Thyroid gland (tissue), 4 donors: ENCODE measurements at places on chromosomes 12 and 14. TPM values are rescaled to one million over a fixed set of nuclear protein-coding genes. Genes with fewer than 3 reads are reported as not detected.
A peak's percentile ranks its signal among the peaks of the same experiment; 100 is the strongest.

The PDZRN4 gene
- total RNA-seq = 1.3 TPM

The SLC38A4 gene
- 1.8 TPM for total RNA-seq

The SYNDIG1L gene
- not detected for total RNA-seq

The OR6C68 gene
- not detected for total RNA-seq

The DHRS2 gene
- not detected for total RNA-seq

The RPS6KL1 gene
- 7.9 TPM for total RNA-seq

The KRT71 gene
- not detected for total RNA-seq

The SLC6A12 gene
- 13.2 TPM for total RNA-seq

DNA sequence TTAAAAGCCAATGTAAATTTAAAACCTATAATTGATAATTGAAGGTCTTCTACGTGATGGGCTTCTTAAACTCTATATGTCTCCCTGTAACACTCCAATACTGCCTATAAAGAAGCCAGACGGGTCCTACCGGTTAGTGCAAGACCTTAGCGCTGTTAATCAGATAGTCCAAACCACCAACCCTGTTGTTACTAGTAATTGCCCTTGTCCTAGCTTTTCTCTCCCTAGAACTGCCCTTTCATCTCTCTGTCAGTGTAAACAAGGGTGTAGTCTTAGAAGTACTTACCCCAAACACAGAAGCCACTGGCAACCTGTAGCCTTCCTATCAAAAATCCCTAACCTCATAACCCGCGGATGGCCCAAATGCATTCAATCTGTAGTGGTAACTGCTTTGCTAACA lies 243.0 kb upstream of the DIO3 start:
- H3K4me3 ChIP-seq = no peak overlapping the region
- H3K4me1 ChIP-seq = no peaks in the 10 kb centered on the region
- H3K27ac ChIP-seq = no peak overlapping the region
- DNase-seq = no peak
- H3K36me3 ChIP-seq = no peaks in the 10 kb centered on the region

DNA sequence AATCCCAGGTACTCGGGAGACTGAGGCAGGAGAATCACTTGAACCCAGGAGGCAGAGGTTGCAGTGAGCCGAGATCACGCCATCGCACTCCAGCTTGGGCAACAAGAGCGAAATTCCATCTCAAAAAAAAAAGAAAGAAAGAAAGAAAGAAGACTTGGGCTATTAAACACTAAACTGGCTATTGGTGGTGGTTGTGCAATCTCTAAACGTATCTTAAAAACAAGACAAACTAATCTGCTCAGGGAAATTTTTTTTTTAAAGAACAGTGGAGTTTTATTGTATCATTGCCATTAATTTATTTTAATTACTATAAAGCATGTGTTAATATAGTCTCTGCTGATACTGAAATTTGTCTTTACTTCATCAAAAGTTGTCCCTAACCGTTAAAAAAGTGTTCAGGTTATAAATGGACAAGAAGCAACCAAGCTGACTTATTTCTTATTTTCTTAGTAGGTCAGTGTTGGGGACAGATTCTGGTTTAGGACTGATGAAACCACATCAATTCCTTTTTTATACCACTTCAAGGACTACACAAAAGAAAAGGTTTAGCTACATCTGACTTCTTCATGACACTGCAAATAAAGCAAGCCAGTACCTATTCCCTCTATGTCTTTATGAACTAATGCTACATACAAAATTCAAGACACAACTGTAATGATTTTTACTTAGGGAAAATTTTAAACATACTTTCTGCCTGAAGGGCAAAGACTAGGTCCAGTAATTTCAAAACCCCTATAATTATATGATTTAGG lies 68.7 kb upstream of the KRAS start:
- no peaks in the 10 kb centered on the region for H3K27me3 ChIP-seq
- H3K4me3 ChIP-seq = no peak overlapping the region
- no peaks in the 10 kb centered on the region for H3K4me1 ChIP-seq
- no peak overlapping the region for H3K27ac ChIP-seq
- DNase-seq = no peak

DNA sequence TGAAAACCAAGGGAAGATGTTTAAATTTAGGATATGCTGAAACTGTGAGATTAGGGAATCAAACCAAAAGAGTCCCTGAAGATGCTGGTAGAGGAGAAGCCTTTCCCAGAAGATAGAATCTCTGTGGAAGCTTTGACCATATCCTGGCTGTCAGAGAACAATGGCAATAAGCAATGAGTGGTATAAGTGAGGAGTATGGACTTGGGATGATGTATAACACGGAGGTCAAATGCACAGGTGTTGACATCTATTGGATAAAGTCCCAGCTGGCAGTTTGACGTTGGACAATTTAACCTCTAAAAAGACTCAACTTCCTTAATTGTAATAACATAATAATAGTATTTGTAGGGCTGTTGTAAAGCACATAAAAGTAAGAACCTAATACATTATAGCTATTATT lies 30.1 kb upstream of the CLEC14A start:
- H3K27me3 ChIP-seq = no peaks in the 10 kb centered on the region
- no peak overlapping the region for H3K4me3 ChIP-seq
- no peak overlapping the region for H3K27ac ChIP-seq
- H3K36me3 ChIP-seq = no peaks in the 10 kb centered on the region
- no peaks in the 10 kb centered on the region for H3K4me1 ChIP-seq

DNA sequence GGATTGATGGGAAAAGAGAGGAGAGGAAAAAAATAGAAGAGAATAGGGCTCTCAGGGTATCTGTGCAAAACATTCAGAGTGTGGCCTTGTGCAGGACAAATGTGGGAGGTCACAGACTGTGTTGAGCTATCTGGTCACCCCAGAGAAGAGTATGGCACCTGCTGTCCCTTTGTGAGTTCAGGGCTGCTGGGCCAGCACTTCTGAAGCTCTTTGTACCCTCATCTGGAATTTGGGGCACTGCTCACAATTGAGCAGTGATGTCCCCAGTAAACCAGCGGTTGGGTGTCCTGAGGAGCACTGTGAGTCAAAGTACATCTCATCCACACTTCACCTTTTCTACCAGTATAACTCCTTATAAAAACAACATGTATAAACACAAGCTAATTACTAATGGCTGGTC lies 2.6 kb upstream of the KRT81 start:
- no peak for DNase-seq
- H3K4me1 ChIP-seq = no peaks in the 10 kb centered on the region
- no peak overlapping the region for H3K27ac ChIP-seq
- no peak overlapping the region for H3K4me3 ChIP-seq
- H3K27me3 ChIP-seq = no peaks in the 10 kb centered on the region

DNA sequence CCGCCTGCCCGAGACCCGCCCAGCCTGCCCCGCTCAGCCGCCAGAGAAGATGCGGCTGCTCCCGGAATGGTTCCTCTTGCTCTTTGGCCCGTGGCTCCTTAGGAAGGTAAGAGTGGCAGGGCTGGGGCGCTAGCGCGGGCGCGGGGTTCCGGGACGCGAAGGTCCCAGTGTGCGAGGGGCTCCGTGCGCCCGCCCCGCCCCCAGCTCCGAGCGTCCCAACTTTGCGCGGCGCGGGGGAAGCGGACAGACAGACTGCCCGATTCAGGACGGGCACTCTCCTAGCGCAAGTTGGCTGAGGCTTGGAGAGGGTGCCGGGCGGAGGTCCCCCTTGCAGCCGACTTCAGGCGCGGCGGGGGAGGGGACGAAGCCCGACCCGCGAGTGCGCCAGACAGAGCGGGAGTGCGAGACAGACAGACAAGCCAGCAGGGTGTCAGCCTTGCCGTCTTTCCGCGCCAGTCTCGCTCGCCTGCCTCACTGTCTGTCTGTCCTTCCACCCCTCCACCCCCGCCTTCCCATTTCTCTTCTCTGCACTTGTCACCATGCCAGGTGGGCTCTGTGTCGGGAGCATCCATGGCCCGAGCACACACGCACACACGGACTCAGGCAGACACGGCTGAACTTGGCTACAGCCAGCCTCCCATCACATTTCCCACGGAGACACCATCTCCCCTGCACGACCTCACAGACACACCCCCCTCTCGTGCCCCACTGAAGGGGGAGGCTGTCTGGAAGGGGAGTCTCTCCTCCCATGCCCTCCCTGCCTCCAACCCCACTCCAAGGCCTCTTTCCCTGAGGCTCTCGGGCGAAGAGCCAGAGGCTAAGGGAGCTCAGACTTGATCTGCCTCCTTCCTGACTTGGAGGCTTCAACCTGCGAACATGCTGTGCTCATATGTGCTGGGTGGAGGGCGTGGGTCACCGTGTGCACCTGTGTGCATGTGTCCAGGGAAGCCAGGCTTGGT lies 606 bp downstream of the NXPH4 start:
- peaks cover 30% of the 10 kb centered on the region for H3K4me1 ChIP-seq
- H3K27me3 ChIP-seq = peaks cover 21% of the 10 kb centered on the region
- DNase-seq = no peak
- no peaks in the 10 kb centered on the region for H3K36me3 ChIP-seq
- H3K4me3 ChIP-seq = no peak overlapping the region

GRCh38 chr14:92460916-92461579 lies 52.5 kb upstream of the RIN3 start:
- no peak overlapping the region for H3K4me3 ChIP-seq
- H3K27me3 ChIP-seq = no peaks in the 10 kb centered on the region
- no peaks in the 10 kb centered on the region for H3K4me1 ChIP-seq
- H3K27ac ChIP-seq = peak overlapping the region; percentile 54
- H3K36me3 ChIP-seq = no peaks in the 10 kb centered on the region

DNA sequence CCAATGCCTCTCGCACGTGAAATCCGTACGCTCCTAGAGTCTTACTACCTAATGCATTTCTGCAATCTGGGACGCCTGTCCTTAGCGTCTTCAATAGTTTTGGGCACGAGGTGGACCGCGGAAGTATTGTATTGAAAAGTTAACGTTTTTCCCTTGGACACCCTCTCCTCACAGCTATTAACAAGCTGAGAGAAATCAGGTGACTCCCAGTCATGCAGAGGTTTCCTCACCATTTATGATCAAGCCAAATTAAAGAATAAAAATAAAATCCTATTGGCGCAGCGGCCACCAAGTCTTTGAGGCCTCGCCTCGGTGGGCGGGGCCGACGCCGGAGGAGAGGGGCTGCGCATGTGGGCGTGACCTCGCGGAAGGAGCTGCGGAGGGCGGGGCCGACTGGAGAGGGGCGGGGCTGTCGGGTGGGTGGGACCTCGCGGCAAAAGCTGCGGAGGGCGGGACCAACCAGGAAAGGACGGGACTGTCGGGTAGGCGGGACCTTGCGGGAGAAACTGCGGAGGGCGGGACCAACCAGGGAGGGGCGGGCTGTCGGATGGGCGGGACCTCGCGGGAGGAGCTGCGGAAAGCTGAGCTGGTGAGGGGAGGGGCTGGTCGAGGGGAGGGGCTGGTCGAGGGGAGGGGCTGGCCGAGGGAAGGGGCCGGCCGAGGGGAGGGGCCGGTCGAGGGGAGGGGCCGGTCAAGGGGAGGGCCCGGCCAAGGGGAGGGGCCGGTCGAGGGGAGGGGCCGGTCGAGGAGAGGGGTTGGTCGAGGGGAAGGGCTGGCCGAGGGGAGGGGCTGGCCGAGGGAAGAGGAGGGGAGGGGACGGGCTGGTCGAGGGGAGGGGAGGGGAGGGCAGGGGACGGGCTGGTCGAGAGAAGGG lies 1.1 kb upstream of the PPP2R5C start:
- H3K4me3 ChIP-seq = peak overlapping the region; percentile 89
- DNase-seq = peak; percentile 97
- H3K27ac ChIP-seq = peak overlapping the region; percentile 98
- H3K27me3 ChIP-seq = no peaks in the 10 kb centered on the region
- H3K36me3 ChIP-seq = no peaks in the 10 kb centered on the region

- no peaks in the 10 kb centered on the region for H3K36me3 ChIP-seq
- no peaks in the 10 kb centered on the region for H3K4me1 ChIP-seq
- H3K4me3 ChIP-seq = no peak overlapping the region
- H3K27me3 ChIP-seq = no peaks in the 10 kb centered on the region
These were observed 355.6 kb downstream of the ADAMTS20 start for GRCh38 chr12:43196268-43196907.

DNA sequence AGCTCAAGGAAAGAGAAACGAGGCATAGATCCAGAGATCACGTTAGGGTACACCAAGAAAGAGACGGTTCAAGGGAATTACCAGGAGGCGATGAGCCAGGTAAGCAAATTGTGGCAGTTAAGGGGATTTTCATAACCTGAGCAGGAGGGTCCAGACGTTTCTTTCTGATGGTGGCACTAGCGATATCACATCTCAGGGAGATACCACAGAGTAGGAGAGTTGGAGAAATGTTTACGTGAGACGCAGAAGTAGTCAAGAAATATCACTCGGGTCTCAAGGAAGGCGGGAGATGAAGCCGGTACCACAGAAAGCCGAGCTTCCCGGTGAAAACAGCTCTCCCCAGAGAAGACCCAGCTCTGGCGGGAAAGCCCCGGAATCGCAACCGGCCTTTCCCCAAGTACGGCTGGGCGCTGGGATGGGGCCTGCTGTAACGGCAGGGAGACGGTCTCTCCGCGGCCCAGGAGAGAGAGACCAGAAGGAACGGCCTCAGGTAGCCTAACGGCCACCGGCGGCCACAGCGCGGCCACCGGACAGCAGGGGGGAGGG lies 485 bp downstream of the SENP1 start:
- peak overlapping the region; percentile 96 for H3K27ac ChIP-seq
- DNase-seq = no peak
- H3K36me3 ChIP-seq = no peaks in the 10 kb centered on the region
- peak overlapping the region; percentile 65 for H3K4me3 ChIP-seq
- H3K4me1 ChIP-seq = peaks cover 16% of the 10 kb centered on the region
